ENCODE measurements at places on chromosomes 11 and 22. TPM values are rescaled to one million over a fixed set of nuclear protein-coding genes. Genes with fewer than 3 reads are reported as not detected.
A peak's percentile ranks its signal among the peaks of the same experiment; 100 is the strongest.

Gene GALR3
- not detected for polyA plus RNA-seq

GRCh38 chr11:78453140-78453935, 35.7 kb upstream of the GAB2 start:
- DNase-seq: no peak

DNA sequence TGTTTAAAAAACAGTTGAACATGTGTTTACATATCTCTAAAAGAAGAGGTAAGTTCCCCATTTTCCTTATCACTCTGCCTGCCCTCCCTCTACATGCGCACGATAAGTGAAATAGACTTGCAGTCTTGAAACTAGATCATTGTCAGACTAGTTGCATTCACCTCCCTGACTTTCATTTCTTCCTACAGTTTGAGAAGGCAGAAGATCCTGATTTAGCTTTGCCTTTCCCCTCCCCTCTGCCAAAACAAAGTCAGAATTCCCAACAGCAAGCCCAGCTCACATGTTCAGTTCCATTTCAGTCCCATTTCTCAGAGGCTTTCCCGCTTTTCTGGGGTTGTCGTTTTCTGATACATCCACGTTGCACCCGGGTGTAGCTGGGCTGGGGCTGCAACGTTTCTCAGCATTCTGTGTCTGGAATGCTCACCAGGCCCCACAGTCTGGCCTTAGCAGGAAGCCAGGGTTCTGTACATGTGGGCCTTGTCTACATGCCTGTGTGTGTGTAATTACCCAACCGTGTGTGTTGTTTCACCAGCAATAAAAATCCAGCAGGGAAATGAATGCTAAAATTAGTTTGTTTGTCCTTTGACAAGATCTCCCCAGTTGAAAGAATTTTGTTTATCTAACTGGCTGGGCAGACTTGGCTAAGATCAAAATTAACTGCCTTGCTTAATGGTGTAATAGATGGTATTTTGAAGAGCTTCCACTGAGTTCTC, 179.2 kb downstream of the DBX1 start:
- no peak for DNase-seq

- no peak for DNase-seq
Observed at GRCh38 chr22:49948958-49949913, 11.3 kb upstream of the PIM3 start.

Gene TMEM45B
- polyA plus RNA-seq: 19.4 TPM

DNA sequence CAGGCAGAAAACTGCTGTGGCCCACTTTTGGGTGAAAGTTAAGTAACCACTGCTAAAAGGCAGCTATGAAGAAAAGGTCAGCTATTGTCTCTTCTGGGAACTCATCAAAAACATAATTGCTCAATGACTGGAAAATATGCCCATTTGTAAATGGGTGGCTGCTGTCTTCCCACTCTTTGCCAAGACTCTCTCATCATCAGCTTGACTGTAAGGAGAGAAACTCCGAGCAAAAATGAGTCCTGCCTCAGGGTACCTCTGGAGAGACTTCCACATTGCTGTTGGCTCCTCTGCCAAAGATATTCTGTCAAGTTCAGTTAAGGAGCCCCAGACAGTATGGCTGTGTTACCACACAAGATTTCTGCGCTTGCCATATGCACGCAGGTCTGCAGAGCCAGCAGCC, 138.7 kb downstream of the BBOX1 start:
- DNase-seq: no peak

DNA sequence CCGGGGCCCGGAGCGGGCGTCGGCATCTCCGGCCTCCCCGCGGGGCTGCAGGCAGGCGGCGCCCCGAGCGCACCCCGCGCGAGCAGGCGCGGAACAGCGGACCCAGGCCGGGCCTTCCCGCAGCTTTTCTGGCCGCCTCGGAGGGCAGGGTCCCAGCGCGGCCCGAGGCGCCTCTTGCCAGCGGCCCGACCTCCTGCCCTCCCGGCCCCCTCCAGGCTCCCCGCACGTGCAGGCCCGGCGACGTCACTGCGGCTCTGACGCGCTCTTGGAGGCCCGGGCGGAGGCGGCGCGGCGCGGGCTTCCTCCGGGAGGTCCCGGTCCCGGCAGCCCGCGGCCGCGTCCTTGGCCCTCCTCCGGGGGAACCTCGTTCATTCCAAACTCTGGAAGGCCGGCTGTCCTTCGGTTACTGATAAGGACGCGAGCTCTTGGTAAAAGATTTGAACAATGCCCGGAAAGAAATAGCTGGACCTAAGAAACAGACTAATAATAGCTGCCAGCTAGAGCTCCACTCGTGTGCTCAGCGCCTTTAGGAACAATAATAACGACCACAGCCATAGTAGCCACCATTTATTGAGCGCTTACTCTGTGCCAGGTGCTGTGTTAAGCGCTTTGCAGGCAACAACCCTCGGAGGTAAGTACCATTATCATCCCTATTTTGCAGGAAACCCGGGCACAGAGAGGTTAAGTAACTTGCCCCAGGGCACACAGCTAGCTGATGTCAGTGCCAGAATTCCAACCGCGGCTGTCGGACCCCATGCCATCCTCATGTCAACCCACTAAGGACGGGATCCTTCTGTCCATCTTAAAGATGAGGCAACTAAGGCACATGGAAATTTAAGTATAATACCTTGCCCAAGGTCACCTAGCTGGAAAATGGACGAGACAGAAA, 39.1 kb upstream of the CREB3L1 start:
- DNase-seq: no peak

Gene MCHR1
- 0.36 TPM for polyA plus RNA-seq

DNA sequence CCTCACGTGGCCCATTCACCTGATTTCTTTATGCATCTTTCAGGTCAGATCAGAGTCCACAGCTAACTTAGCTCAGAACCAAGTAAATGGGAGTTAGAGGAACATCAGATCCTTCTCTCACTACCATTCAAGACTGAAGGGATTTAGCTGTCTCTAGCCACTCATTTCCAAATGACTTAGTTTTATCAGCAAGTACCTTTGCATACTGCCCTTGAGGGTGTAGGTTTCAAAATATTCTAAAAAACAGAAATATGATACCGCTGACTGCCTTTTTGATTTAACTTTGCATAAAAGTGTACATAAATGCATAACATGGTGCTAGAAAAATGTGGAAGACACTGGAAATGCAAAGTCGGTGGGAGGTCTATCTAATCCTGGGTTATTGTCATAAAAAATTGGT, 500.6 kb upstream of the CHORDC1 start:
- DNase-seq: no peak

GRCh38 chr11:131074573-131074972, 158.3 kb upstream of the SNX19 start:
- no peak for DNase-seq

DNA sequence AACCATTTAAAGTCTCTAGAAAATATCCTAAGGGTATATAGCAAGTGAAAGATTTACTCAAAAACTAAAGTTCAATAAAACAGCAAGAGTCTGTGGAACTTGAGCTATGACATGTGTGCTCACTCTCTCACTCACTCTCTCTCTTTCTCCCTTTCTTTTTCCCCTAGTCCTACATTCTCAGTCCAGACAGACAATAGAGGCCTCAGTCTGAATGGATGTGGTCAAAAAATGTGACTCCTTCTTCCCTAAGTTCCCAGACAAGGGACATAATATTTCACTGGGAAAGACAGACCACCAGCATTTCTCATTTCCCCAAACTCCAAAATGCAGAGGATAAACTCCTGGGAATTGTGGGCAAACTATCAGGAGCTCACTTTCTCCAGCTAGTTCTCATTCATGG, 17.6 kb upstream of the APLNR start:
- DNase-seq: no peak

- peak; percentile 69 for DNase-seq
Observed at GRCh38 chr11:123261345-123262106, 66.5 kb upstream of the CLMP start.

DNA sequence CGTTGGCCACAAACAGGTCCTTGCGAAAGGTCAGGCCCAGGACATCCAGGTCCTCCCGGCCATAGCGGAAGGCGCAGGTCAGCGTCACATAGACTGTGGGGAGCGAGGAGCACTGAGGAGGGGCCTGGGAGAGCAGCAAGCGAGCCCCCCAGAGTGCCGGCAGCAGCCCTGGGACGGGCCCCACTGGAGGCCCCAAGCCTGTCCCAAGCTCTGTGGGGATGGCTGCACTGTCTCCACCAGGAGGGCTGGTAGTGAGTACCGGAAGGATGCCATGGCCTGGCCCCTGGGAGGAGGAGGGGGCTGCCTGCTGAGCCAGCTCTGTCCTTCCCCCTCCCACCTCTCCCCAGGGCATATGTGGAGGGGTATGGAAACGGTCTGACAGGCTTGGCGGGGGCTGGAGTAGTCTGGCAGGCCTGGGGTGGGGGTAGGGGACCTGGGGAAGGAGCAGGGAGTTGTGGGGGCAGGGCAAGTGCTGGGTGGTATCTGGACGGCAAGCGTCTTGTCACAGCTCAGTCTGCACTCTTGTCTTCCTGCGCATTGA, 42.9 kb downstream of the TPBGL start:
- no peak for DNase-seq
